AG20443 (cell line): ENCODE measurements at places on chromosomes 1 and 21.

GRCh38 chr1:154788886-154789285, 81.2 kb downstream of the KCNN3 start:
- DNase-seq, result no peak

DNA sequence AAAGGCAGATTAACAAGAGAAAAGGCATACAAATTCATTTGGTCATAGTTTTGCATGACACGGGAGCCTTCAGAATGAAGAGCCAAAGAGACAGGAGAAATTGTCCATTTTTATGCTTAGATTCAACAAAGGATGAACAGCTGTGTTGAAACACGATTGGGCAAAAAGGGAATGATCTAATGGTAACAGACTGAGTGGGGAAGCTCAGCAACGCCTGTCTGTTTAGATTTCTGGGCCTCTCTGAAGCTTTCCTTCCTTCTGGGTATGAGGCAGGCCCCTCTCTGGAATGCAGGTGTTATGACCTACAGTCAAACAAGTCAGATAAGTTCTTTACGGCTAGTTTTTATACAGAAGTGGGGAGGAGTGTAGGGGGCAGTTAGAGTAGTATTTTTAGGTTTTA, 154.6 kb downstream of the RGS7 start:
- DNase-seq, result no peak

DNA sequence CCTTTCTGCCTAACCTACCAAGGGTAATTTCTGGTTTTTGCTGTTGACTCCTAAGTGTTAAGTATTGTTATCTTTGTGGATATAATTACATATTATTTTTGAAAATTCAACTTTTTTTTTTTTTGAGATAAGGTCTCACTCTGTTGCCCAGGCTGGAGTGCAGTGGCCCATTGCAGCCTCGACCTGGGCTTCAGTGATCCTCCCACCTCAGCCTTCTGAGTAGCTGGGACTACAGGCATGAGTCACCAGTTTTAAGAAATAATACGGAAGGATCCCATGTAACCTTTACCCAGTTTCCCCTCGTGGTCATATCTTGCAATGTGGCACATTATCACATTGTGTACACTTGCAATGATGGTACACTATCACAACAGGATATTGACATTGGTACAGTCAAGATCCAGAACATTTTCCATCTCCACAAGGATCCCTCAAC, 3.1 kb downstream of the CHD1L start:
- DNase-seq, result no peak

DNA sequence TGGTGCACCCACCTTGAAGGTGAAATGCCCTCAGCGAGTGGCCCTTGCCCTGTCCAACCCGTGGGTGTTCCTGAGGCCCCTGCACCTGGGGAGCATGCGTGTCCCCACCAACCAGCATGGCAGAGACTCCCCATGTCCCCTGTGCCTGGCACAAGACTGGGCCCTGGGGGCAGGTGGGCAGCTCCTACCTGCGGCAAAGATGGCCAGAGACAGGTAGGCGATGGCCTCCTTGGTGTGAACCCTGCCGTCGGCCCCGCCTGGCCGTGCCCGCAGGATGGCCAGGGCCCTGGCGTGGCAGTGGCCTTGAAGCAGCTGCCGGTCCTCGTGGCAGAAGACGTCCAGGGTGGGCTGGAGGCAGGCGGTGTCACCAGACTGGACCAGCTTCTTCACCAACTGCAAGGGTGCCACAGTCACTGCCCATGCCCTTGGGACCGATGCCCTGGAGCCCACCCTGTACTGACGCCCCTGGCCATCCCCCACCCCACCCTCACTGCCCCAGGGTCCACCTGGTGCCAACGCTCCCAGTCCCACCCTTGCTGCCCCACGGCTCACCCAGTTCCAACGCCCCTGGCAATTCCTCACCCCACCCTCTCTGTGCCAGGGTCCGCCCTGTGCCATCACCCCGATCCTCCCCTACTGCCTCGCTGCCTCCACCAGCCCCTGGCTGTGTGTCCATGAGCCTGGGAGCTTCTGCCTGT, 15.7 kb downstream of the TTC34 start:
- DNase-seq, result no peak

- no peak for DNase-seq
These were observed 9.6 kb downstream of the GSTM2 start for GRCh38 chr1:109677459-109677858.

GRCh38 chr1:186152620-186153239, 222.3 kb downstream of the TPR start:
- peak; percentile 17 for DNase-seq

GRCh38 chr1:93735722-93736121, 54.1 kb upstream of the BCAR3 start:
- peak; percentile 88 for DNase-seq

- DNase-seq, result peak; percentile 77
These were observed 78.7 kb downstream of the PBX1 start for GRCh38 chr1:164637461-164638375.

- no peak for DNase-seq
These were observed 235.6 kb downstream of the SMYD3 start for GRCh38 chr1:246271516-246271915.

DNA sequence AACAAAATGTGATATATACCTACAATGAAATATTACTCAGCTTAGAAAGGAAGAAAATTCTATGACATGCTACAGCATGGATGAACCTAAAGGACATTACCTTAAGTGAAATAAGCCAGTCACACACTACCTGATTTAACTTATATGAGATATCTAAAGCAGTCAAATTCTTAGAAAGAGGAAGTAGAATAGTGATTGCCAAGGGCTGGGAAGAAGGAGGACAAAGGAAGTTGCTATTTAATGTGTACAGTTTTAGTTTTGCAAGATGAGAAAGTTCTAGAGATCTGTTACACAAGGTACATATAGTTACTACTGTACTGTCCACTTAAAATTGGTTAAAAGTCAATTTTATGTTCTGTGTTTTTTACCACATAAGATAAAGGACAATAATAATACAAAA, 87.5 kb upstream of the KCTD3 start:
- no peak for DNase-seq

GRCh38 chr1:5727191-5727590, 265.0 kb downstream of the NPHP4 start:
- DNase-seq, result no peak

GRCh38 chr1:16083486-16083885, 10.0 kb upstream of the FAM131C start:
- DNase-seq, result no peak

- peak; percentile 88 for DNase-seq
These were observed 42.0 kb upstream of the UBE2U start for GRCh38 chr1:64161357-64161941.

DNA sequence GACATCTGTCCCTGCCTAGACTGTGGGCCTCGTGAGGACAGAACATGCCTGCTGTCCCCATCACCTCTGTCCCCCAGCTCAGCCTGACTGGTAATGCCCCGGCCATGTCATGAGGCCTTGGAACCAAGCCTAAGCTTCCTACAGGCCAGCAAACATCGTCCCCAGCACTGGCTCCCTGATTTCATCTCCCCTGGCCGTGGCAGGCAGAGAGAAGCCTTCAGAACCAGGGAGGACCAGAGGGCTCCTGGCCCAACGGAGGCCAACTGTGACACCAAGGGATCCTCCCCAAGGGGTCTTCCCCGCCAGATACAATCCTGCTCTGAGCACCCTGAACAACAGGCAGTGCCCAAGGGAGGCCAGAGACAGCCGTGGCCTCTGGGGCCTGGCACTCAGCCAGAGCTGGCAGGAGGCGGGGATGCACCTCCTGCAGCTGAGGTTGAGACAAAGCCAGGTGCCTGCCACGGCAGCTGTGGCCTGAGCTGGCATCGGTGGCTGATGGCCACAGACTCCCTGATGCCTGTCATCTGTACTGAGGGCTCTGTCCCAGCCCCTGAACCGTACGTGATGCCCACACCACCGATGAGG, 9.9 kb upstream of the NPHP4 start:
- no peak for DNase-seq
